ENCODE measurements at places on chromosomes 13 and 19.

- no peak for DNase-seq
Observed at GRCh38 chr19:8392017-8392591, 1.9 kb downstream of the RAB11B start.

- DNase-seq = no peak
Observed at GRCh38 chr13:88824218-88824617, 1153.0 kb downstream of the SLITRK5 start.

GRCh38 chr19:46599716-46600373, 1.3 kb upstream of the CALM3 start:
- no peak for DNase-seq

- no peak for DNase-seq
Observed at GRCh38 chr13:44199627-44200207, 173.9 kb upstream of the SERP2 start.

DNA sequence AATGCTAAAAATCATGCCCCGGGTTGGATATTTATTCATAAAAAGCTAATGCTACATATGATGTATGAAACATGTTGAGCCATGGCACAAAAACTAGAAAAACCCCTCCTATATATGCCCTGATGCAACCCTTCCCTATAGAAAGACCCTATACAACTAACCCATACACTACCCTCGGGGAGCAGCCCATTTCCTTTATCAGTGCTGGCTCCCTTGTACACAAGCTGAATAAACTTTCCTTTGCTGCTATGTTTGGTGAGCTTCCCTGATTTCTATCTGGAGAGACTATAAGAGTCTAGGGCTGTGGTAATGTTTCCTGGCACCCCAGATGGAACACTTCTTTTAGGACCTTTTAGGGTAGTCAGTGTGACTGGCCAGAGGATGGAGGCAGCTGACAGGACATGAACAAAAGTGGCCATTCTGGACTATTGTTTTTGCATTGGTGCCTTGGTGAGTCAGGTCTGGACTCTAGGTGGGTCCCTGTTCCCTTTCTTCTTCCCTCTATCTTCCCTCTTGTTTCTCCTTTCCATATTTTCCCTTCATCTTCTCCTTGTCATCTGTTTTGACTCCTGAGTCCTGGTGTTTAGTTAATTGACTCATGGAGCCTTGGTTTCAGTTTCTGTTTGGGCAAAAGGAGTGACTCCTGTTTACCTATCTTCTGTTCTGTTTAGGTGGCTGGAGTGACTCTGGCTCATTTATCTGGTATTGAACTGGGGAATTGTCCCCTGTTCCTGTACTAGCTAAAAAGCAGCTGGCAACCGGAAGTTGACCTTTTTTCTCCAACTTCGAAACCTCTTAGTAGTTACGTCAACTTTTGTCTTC, 1321.8 kb upstream of the PCDH9 start:
- DNase-seq = no peak

DNA sequence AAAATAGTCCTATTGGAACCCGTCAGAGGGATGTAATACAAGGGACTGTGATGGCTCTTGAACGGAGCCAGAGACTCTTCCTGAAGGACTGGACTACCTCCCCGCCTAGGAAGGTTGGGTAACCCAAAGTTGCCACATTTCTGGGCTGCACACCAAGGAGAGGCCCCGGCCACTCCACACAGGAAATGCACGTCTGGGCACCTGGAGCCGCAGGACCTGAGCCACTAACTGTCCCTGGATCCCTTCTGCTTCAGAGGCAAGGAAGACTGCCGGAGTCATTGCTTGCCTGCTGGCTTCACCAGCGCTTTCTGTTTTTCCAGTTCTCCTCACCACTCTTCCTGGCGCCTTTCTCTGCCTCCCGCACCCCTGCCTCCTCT, 1.2 kb upstream of the FLT1 start:
- no peak for DNase-seq

DNA sequence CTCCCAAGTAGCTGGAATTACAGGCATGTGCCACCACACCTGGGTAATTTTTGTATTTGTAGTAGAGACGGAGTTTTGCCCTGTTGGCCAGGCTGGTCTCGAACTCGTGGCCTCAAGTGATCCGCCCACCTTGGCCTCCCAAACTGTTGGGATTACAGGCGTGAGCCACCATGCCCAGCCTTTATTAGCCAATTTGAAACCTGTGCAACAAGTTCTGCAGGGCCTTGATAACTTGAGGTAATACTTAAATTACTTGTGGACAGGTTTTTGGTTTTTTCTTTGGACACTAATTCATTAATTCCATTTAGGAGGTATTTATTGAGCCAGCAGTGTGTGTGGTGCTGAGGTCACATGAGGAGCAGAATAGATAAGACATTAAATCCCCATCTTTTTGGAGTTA, 39.5 kb downstream of the ARHGAP35 start:
- no peak for DNase-seq

GRCh38 chr19:28737021-28737895, 475.7 kb downstream of the UQCRFS1 start:
- no peak for DNase-seq

- no peak for DNase-seq
Observed at GRCh38 chr13:41456768-41457588, at the start of gene RGCC. Gene RGCC (plus strand): TSS chr13:41457550. CDS start chr13:41457708, 158 bp downstream.

DNA sequence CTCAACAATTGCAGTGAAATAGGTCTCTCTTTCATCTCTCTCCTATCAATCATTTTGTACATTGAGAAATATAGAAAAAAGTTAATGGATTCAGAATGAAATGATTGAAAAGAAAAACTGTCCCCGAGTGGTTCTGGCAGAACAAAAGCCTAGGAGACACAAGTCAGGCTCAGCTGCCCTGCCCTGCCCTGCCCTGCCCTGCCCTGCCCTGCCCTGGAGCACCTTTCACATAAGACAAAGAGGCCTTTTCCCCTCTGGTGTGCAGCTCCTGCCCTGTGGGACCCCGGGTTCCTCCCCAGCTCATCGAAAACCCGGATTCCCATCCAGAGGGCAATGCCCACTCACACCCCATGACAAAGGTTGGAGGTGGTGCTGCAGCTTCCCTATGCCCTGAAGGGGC, 94.7 kb downstream of the TEX26 start:
- DNase-seq = no peak

DNA sequence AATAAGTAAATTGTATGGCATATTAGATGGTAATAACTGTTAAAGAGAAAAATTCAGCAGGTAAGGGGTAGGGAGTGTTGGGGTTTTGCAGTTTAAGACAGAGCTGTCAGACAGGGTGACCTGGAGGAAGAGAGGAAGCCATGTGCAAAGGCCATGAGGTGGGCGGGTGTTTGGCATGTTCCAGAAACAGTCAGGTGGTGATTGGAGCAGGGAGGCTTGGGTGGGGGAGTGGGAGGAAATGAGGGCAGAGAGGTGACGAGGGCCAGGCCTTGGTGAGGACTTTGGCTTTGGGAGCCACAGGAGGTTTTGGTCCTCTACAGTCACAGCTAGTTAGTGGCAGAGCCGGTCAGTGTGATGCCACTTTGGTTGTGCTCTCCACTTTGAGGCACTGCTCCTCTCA, 20.1 kb downstream of the RYR1 start:
- no peak for DNase-seq

DNA sequence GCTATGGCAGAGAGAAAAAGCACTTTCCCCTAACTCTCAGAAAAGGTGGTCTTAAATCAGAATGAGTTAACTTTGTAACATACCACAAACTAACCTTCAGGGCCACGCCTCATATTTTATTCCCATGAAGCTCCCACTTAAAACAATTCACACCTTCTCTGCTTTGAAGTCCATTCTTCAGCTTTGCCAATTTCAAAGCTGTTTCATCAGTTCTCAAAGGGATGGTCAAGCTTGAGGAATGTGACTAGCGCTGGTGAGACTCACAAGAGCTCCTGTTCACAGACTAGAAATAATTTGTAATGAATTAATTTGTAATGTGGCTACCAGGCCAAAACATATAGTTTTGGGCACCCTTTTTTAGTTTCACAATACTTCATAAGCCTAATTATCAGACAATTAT, 68.2 kb downstream of the STK24 start:
- DNase-seq = no peak

GRCh38 chr13:79662882-79663281, 181.9 kb downstream of the NDFIP2 start:
- no peak for DNase-seq

DNA sequence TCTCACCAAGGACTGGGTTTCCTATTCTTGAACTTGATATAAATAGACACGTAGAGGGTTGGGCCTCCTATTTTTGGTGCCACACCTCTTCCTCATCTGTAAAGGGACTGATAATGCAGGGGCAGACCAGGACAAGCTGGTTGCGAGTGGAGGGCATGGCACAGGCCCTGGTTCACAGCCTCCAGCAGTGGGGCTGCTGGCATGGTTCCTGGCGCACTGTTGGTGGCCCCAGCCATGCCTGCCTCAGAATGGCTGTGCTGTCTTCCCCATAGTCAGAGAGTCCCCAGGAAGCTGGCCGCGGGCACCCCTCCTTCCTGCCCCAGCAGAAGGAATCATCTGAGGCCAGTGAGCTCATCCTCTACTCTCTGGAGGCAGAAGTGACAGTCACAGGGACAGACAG, 10.5 kb upstream of the OVOL3 start:
- DNase-seq = no peak

DNA sequence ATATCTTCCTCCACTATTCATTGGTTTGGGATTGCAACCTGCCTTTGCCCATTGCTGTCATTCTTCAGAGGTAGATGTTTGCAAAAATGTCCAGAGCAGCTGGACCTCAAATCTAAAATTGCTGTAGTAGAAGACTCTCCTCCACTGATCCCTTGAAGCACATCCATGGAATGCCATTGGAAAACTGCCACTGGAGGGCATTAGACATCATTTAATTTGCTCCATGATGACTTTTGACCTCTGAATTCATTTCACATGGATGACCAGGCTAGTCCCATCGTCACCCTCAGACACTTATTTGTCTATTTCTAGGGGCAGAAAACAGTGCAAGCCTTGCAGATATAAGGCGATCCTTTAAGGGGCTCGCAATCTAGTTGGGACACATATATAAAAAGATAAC, 33.9 kb upstream of the FLT1 start:
- no peak for DNase-seq

- DNase-seq = no peak
Observed at GRCh38 chr13:79124183-79124582, 281.9 kb downstream of the RBM26 start.

GRCh38 chr13:27921421-27921960, 1.7 kb downstream of the PDX1 start:
- DNase-seq = no peak
